ENCODE measurements at places on chromosomes 13 and 19.

- DNase-seq: no peak
Measured at GRCh38 chr13:45302507-45302906, 38.5 kb downstream of the TPT1 start.

DNA sequence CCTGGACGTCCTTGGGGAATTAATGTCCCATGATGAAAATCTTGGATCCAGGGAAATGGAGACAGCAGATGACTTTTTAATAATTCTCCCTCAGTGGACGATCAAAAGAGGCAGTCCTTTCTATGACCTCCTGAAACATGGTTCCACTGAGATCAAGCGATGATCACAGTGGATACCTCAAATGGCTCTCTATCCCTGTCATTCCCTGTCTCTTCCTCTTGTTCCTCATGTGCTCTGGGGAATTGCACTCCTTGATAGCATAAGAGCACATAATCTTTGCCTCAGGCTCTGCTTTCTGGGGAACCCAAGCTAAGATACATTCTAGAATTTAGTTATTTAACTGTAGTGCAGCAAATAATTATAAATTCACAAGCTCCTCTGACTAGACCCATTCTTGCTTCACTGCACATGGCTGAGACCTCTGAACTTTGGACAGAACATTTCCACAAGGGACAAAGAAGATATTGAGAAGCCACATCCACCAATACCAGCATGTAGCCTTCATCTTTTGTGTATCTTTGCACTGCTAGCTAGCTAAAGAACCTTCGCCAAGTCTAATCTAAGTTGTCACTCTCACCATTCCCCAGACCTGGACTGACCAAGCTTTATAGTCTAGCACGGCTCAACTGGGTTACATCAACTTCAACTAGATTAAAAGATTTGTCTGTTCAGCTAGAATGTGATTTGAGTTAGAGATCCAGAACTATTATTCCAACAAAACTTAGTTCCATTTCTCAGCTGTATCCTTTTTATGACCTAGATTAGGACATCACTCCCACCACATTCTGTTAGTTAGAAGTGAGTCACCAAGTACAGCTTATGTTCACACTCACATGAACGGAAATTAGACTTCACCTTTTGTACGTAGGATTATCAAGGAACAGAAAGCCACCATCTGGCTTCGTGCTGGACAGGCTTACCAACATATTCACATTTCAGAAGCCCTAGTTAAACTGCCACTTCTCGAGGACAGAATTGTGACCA lies 142.7 kb downstream of the SUCLA2 start:
- no peak for DNase-seq

GRCh38 chr13:30463787-30464495 lies 1.8 kb downstream of the HMGB1 start:
- peak; percentile 35 for DNase-seq

DNA sequence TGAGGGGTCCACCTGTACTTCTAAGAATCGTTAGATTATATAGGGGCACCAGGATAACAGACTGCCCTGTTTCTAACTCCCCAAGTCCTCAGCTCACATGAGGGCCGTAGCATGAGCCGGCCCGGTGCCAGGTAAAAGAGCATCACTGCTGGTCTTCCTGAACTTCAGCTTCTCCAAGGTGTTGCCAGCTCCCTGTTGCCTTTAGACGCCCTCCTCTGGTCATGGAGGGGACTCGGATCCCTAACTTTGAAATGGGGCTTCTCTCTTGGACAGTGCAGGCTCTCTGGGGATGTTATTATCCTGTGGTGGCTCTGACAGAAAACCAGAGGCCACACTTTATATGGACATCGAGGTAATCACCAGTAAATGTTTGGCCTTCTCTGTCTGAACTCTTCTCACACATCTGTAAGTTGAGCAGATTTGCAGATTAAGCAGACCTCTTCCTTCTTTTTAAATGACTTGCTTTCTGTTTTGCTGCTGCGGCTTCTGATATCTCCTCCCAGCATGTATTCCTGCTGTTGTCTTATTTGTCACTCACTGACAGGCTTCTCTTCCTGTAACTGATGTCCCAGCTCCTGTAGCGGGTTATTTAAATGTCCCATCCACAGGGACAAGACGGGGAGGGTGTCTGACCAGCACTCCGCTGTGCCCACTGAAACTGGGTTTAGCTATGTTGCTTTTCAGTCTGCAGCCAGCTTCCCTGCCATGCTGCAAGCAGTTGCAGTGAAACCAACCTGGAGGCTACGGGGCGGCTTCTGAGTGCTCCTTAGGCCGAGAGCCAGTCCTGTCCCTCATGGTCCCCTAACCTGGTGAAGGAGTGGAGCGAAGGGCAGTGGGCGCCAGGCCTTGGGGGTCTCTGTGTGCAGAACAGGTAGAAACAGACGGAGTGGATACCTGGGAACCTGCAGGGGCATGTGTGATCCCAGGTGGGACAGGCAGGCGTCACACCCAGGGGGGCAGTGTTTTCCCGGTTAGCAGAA lies 39.2 kb downstream of the TSSK6 start:
- DNase-seq: no peak

DNA sequence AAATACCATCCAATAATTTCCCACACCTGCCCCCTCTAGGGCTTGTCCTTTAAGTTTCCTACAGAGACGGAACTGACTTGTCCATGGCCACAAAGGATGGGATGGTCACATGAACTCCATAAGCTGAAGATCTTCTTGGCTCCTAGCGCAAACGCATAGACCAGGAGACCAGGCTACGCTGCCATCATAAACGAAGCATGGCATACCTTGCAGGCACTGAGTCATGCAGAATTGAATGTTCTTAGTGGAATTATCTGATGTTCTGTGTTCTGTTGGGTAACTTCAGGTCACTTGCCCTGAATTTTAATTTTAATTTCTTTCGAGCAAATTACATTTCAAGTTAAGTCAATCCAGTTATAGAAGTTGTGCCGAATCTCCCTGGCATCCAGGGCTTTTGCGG lies 96.4 kb upstream of the STARD13 start:
- no peak for DNase-seq

DNA sequence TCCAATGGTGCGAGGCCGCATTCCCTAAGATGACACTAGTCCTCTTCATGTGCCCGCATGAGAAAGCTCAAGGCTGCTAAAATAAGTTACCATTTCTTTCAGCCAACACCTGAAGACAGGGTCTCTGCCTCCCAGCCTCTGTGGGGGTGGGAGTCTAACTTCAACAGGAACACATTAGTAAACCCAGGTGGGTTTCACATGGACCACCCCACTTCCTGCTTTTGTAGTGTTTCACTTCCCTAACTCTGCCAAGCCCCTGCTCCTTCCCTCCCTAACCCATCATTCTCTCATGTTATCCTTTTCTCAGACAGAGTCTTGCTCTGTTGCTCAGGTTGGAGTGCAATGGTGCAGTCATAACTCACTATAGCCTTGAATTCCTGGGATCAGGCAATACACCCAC lies 783.6 kb downstream of the UQCRFS1 start:
- DNase-seq: no peak

DNA sequence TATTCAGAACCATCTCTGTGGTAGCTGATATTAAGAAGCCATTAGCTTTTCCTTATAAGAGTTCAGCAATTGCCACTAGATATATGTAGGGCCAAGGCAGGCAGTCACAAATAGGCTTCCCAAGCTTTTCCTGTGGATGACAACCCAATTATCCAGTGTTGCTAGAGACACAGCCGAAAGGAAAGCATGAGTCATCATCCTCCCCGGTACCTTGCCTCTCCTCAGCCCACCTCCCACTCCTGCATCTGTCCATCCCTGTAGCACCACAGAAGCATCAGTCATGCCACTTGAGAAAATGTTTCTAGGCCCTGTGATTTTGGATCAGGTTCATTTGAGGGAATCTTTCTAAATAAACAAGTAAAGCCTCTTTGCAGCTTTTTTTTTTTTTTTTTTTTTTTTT lies 204.3 kb downstream of the DNAJC15 start:
- no peak for DNase-seq

- DNase-seq: no peak
Measured at GRCh38 chr13:61417086-61417570, 1.5 kb upstream of the PCDH20 start.

DNA sequence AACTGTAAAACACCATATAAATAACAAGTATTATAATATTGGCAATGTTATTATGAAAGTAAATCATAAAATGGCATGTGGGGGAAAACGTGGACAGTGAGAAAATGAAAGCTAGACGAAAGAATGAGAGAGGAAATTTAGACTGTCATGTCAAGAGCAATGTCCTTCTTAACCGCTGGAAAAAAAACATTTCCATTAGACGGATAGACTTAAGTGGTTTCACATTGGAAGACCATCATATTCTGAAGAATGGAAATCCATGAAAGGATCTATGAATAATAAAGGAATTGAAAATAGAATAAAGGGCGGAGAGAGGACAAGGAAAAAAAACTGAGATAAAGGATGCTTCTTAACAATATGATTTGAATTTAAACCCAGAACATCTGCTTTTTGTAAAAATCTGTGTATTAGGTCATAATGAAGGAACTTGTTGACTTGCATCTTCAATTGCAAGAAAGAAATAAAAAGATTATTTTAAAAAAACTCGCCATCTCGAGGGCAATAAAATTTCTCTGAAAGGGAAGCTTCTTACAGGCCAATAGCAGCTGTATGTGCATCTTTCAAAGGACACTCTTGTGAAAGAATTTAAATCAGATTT lies 90.6 kb downstream of the SPRY2 start:
- DNase-seq: no peak

DNA sequence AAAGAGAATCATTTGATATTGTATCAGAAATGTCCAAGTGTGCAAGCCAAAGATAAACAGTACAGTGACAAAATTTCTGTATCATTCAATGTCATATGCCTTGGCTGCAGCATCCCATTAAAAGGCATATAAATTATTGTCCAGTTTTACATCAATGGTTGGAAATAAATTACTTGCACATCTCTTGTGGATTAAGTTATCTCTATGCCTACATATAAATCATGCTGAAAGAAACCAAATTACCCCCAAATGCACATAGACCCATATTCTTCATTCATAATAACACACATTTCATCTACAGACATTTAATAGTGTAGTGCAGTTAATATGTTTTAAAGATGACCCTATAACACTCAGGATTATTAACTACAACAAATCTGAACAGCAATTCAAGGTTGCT lies 1415.7 kb upstream of the PCDH9 start:
- DNase-seq: no peak

DNA sequence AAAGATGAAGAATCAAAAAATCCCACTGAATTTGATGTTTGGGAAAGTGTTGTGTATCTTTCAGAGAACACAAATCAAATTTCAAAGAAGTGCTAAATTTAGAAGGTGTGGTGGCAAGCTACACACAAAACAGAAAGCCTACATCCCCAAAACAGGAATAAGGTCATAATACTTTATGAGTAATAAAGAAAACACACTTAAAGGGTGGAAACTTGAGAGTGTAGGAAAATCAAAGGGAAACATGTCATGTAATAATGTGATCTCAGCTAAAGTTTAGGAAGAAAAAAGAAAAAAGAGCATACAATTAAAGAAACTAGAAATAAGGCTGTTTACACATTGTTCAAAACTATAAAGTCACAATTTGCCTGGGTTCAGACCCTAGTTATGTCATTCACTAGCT lies 668.7 kb downstream of the PCDH17 start:
- no peak for DNase-seq

DNA sequence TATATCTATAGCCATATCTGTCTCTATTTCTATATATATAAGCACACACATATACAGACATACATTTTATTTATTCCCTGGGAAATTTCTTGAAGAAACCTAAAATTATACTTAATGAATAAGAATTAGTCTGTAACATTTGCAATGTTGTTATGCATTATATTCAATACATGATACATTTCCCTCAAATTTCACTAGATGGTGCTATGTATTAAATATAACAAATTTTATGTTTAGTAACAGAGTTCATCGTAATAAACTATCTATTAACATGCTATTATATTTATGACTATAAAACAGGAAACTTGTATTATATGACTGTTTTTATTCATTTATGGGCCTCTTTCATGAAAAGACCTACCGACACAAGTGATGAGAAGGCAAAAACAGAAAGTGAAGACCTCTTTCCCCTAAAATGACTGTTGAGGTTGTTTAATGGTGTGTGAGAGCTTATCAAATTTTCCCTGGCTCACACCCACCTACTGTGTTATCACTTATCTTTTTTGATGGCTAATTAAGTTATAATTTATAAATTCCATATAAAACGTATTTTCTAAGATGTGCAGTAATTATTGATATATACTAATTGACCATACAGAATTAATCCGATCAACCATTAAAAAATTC lies 881.9 kb downstream of the SLITRK6 start:
- no peak for DNase-seq

DNA sequence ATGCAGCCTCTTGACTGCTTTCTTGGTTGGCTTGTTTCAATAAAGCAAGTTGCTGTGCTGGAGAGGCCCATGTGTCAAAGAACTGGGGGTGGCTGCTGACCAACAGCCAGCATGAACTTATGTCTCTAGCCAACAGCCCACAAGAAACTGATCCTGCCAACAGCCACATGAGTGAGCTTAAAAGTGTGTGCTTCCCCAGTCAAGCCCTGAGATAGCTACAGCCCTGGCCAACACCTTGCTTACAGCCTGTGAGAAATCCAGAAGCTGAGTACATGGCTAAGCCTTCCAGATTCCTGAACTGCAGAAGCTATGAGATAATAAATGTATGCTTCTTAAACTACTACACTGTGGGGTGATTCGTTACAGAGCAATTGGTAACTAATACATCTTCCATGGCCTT lies 38.9 kb upstream of the IPO5 start:
- no peak for DNase-seq

GRCh38 chr19:54023191-54023590 lies 31.8 kb downstream of the CACNG6 start:
- DNase-seq: peak; percentile 34

All from GF-D8 (cell line).